ENCODE measurements at places on chromosomes 7 and 10.

DNA sequence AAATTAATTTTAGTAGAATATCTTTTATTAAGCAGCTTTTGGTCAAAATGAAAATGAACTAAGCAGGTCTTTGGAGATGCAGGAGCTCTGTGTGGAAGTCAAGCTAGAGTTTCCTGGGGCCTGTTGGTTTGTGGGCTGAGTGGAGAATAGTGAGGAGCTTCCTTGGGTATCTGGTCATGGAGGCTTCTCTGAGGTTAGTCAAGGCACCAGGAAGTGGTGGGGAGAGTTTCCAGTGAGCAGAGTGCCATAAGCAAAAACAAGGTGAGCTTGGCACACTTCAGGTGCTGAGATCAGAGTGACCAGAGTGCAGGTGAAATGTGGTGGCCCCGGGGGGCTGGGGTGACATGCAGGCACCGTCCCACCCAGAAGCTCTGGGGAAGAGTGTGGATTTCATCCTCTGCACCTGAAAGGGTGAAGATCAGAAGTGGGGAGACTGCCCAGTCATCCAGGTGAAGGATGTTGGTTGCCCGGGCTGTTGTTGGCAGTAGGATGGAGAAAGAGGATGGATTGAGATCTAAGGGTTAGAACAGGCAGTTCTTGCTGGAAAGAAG, 77.4 kb downstream of the WDR37 start:
- no peak for DNase-seq

- DNase-seq, result no peak
Observed at GRCh38 chr7:66950763-66951162, 29.7 kb downstream of the TMEM248 start.

DNA sequence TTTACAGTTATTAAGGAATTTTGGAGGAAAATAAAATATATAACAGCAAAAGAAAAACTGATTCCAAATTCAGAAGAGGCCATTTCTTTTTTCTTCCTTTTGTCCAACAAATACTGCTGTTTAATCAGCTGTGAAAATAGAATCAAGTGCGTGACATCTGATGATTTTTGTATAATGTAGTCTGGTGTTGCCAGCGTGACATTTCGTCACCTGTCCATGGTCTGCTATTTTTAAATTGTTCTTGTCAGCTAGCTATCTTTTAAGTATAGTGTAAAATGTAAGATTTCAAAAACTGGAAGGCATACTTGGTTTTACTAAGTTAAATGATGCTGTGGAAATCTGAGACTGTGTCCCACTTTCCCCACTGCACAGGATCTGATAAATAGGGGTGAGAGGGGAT, 105.9 kb downstream of the CPEB3 start:
- DNase-seq, result no peak

DNA sequence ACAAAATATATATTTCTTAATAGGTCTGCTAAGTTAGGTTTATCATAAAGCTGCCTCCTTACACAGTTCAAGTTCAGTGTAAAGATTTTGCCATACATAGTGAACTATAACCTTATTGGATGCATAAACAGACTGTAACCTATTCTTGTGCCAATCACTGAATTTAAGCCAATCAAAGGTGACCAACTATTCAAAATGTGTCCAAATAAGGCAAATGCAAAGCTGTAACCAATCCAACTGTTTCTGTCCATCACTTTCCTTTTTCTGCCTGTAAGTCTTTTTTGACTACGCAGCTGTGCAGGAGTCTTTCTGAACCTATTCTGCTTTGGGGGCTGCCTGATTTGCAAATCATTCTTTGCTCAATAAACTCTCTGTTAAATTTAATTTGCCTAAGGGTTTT, 11.6 kb upstream of the DNMBP start:
- no peak for DNase-seq

DNA sequence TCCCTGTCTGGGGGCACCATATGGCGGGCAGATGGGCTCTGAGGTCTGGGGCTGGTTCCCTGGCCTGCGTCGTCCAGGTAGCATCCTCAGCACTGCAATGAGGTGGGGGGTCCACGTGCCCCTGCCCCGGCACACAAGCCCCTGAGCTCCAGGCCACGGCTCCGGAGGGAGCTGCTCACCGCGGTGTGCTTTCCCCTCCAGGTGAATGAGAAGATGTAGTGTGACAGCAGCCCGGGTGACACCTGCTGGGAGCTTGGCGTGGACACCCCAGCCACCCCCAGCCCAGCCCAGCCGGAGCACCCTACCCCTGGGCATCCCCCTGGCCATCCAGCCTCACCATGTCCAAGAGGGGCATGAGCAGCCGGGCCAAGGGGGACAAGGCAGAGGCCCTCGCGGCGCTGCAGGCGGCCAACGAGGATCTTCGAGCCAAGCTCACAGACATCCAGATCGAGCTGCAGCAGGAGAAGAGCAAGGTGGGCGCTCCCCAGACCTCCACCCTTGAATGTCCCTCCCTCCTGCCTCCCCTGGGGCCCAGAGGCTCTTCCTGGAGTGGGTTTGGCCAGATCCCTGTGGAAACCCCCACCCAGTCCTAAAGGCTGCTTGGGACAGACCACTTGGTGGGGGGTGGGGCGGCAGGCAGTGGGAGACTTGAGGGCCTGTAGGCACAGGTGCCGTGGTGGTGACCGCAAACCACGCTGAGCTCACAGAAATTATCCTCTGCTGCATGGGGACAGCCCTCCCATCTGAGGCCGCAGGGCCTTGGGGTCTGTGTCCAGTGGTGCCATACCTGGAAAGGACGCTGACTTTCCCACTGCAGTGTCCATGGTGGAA, 38.9 kb downstream of the JAKMIP3 start:
- no peak for DNase-seq

- DNase-seq, result no peak
Observed at GRCh38 chr10:63166742-63167258, 33.7 kb downstream of the NRBF2 start.

DNA sequence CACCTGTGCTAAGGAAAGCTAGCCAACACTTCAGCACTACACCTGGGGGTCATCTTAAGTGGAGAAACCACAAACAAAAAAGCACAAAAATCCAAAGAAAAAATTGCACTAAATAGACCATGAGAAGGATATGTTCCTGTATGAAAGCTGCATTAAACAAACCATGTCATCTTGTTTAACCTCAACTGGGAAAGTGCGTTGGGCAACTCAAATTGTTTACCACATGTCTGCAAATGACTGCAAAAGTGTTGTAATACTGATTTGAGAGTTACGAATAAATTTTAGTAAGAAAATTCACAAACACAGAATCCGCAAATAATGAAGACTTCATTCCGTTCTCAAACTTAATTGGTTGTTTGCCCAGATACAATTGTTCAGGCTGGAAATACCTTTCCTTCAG, 111.9 kb upstream of the EGFR start:
- DNase-seq, result no peak

DNA sequence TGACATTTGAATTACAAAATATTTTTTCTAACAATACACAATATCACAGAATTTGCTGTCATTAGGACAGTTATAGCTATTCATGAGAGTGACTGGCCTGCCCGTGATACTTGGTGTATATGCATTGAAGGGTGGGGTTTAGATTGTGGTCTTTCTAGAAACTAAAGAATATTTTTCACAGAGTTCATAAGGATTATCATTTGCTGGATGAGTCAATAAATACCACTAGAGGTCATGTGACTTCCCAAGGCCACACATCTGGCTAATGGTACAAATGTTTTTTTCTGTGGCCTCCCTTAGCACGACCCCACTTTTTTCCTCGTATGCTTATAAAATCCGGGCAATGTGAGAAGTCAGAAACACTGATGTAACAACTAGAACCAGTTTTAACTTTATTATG, 5.2 kb downstream of the OPTN start:
- no peak for DNase-seq

GRCh38 chr7:91064938-91065337, 199.3 kb upstream of the FZD1 start:
- no peak for DNase-seq

DNA sequence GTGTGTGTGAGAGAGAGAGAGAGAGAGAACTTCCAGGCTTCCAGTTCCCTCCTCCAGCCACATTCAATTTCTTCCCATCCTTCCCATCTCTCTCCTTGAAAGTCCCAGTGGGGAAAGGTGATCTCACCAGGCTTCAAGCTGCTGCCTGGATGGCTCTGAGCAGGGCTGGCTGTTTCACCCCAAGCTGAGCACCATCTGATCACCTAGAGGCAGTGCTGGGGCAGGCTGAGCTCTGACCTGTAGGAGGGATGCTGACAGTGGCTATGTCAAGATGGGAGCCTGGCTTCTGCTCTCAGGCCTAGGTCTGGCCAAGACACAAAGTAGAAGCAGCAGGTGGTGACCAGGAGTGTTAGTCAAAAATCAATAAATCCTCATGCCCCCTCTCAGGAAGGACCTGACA, 370.8 kb downstream of the PLXNA4 start:
- no peak for DNase-seq

GRCh38 chr7:85229544-85229943, 42.7 kb upstream of the SEMA3D start:
- DNase-seq, result no peak

- no peak for DNase-seq
Observed at GRCh38 chr7:84705706-84706105, 481.1 kb downstream of the SEMA3D start.

DNA sequence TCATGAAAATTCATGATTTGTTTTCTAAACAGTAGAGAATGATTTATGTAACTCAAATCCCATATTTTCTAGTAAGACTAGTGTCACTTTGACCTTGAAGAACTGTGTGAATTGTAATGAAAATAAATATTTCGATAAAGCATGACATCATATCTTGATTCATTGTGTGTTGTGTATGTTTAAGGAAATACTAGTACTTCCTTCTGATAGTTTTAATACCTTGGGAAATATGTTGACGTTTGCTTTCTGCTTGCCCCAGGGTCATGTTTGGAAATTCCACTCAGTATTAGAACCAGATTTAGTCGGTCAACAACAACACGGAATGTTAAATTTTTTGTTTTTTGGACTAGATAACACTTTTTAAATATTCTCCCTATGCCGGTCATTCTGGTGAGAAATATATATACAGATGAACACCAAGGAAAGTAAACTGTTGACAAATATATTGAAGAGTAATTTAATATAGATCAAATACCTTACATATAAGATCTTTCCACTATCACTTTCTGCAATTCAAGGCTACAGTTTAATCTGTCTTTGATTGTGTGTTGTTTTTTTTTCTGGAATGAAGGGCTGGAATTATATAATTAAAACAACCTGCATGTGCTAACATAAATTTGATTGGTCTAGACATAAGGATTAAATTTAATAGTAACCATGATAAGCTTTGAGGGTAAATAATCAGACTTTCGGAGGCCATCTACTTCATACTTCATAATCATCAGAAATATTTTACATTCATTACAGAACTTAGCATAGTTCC, 126.2 kb downstream of the MDFIC start:
- DNase-seq, result no peak

- DNase-seq, result no peak
Observed at GRCh38 chr7:158617737-158618128, 30.1 kb upstream of the PTPRN2 start.

GRCh38 chr10:58266003-58266825, 1.5 kb downstream of the IPMK start:
- peak; percentile 51 for DNase-seq

GRCh38 chr10:69146759-69147158, 22.8 kb downstream of the VPS26A start:
- DNase-seq, result no peak

DNA sequence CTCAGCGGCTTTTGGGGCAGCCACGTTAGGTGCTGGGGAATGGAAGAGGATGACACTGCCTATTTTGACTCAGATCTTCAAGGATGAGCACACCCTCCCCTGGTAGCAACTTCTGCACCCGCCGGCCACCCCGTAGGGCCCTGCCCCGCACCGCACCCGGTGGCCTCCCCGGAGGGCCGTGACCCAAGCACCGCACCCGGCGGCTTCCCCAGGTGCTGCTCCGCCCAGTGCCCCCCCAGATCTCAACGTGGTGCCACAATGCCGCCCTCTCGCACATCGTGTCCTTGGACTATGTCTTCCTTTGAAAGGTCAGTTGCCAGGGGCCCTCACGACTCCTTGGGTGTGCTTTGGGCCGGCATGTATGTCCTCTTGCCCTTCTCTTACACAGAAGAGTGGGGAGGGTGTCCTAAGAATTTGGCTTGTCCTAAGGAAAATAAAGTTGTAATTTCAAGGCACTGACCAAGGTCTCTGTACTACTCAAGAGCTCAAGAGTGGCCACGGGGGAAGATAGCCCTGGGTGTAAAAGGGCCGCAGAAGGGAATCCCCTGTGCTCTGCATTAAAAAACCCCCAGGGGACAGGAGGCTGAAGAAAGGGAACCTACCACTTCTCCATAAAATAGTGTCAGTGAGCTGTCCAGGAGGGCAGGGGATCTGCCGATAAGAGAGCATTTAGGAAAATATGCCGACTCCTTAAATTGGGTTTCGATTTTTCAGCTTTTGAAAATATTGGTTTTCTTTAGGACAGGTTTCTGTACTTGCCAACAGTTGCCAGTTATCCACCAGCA, 1.6 kb upstream of the LANCL2 start:
- DNase-seq, result no peak

GRCh38 chr10:23199768-23200511, 7.8 kb downstream of the PTF1A start:
- DNase-seq, result no peak

GRCh38 chr10:119754085-119754484, 28.2 kb downstream of the INPP5F start:
- DNase-seq, result no peak

- DNase-seq, result no peak
Observed at GRCh38 chr7:422191-422885, 97.3 kb downstream of the PDGFA start.

DNA sequence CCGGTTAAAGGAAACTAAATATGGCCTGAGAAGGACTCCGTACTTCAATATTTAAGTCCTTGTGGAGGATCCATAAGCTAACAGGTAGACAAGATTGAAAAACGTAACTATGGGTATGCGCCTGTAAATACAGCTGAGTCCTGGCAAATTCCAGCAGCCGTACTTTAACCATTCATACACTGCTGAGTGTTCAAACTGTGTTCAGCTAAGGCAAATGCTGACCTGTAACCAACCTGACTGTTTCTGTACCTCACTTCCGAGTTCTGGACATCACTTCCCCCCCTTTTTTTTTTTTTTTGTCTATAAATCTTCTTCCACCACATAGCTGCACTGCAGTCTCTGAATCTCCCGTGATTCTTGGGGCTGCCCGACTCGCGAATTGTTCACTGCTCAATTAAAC, 69.1 kb downstream of the SRPK2 start:
- peak; percentile 6 for DNase-seq

DNA sequence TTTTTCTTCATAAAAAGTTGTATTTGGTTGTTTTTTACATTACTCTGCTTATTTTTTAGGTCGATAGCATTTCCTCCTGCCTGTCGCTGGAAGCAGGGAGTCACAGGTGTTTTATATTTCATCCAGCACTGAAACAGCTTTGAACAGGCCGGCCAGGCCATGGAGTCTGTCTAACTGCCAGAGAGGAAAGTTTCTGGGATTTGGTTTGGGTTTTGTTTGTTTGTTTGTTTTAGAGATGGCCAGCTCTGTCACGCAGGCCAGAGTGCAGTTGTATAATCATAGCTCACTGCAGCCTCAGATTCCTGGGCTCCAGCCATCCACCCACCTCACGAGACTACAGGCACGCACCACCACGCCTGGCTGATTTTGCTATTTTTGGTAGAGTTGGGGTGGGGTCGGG, 23.4 kb downstream of the PROSER2 start:
- DNase-seq, result no peak

DNA sequence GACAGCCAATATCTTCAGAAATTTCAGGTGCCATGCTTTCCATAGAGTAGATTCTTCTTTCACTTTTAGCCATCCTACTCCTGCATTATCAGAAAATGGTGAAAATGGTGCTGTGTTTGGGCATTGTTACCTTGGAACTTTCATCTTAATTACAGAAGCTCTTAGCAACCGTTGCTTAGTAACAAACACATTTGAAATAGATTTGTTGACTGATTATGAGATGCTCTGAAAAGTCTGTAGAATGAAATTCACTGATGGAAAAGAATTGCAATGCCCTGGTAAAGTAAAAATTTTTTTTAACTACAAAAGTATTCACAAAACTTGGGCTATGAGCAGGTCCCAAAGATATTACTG, 249.3 kb upstream of the NEBL start:
- no peak for DNase-seq
